ENCODE measurements at places on chromosomes 7 and 10.

DNA sequence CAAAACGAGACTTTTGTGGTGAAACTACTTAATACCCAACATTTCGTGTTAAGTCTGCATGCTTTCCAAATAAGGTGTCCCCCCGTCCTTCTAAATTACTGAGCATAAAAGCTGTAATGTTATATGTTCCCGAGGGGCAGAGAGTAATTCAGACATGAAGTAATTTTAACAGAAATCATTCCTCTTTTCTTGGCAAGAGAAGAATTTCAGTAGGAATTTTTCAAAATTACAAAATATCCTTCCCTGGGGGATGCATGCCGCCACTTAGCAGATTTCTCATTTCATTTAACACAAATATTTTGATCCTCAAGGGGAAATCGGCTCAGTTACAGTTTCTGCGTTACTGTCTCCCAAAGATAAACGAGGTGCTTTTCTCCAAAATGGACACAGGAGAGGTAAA is 213.2 kb upstream of the RHOBTB1 start:
- DNase-seq = no peak

GRCh38 chr7:34153656-34154270 is 248.4 kb downstream of the BMPER start:
- DNase-seq = no peak

DNA sequence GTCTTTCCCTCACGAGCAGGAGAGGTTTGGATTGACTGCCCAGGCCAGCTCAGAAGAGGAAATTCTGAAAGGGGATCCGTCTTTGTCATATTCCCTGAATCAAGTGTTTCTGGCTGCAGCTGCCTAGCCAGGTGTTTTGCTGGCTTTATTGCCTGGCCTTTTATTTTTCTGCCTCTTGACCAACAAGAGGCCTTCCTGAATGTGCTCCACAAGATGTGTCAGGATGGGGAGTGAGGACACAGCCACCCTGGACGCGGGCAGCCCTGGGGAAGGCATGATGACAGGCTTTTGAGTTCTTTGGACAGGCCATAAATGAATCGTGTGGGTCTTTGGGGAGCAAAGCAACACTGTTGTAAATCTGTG is 163.6 kb downstream of the CAMK1D start:
- no peak for DNase-seq

DNA sequence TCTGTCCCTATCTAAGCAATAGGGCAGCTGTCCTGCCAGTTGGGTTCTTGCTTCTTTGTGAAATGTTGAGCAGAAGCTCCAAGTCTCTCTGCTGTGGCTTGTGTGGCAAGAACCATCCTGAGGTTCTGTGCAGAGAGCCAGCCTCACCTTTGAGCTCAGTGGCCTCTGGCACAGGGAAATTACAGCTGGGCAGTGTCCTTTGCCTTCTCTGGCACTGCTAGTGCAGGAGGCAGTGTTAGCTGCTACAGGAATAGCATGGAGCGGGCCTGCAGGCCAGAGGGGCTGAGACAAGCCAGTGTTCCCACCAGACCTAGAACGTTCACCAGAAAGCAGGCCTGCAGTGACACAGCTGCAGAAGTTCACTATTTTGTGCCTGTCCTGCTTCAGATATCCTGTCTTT is 1.8 kb downstream of the PRXL2A start:
- no peak for DNase-seq

DNA sequence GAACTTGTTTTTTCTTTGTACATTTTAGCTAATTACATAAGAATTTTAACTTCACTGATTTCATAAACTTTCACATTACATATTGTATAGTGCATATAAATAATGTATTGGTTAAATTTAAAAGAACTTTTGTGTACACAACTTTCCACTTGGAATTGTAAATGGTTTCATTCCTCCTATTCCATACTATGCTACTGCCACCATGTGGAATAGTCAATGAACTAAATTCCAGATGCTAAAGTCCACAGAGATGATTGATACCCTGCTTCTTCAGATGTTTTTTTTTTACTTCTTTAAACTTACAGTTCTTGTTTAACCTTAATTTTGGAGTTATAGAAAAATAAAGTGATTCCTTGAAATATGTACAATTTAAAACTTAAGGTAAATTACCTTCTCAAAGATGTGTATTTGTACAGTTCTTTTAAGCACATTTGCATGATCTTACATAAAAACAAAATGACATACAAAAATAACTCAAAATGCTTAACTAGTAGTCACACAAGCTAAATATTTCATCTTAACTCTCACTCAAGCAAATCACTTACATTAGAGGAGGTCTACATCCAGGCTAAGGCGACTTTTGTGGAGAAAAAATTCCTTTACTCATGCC is 247.6 kb upstream of the HGF start:
- no peak for DNase-seq
